H9 (cell line): ENCODE measurements at places on chromosomes 4 and X. TPM values are rescaled to one million over a fixed set of nuclear protein-coding genes. Genes with fewer than 3 reads are reported as not detected.

DNA sequence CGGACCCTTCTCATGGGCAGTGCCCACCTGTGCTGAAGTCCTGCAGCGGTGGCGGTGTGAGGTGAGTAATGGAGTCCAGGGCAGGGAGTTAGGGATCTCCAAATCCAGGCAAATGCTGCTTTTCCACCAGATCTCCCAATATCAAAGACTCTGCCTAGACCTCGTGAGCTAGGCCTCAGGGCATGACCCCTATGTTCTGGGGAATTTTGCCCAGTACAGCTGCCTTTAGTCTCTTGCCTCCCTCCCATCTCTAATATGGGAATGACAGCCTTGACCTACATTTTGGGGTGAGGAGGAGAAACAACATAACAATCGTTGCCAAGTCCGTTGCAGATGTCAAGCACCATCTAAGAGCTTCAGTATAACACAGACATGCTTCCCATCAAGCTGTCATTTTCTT is 7.3 kb downstream of the PAK3 start:
- DNase-seq, result no peak

- no peak for DNase-seq
These were observed 21.1 kb downstream of the CPLX1 start for GRCh38 chr4:804804-805203.

DNA sequence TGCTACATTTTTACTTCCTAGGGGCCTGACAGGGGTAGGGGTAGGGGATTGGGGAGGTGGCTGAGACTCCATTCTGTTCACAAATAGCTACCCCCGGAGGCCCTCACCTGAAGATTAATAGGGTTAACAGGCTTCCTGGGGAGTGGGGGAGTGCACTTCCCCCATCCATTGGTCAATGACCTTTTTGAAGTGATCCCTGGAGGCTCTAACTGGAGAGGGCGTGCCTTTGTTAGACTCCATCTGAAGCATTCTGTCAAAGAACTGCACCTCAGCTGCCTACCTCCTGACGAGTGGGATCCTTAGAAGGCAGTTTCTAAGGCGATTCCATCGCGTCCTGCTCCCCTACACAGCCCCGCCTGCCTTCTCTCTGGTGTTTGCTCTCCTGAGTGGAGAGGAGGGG is 10.0 kb upstream of the MTM1 start:
- DNase-seq, result no peak

- DNase-seq, result no peak
These were observed 105.6 kb downstream of the EFNB1 start for GRCh38 chrX:68934421-68934820.

The DDIT4L gene
- 2.1 TPM in 2 replicates for total RNA-seq

GRCh38 chr4:127410644-127411043 is 222.1 kb upstream of the INTU start:
- no peak for DNase-seq
